ENCODE measurements at places on chromosomes 16 and 17. TPM values are rescaled to one million over a fixed set of nuclear protein-coding genes. Genes with fewer than 3 reads are reported as not detected.

DPEP2 gene
- total RNA-seq = not detected

SLC5A2 gene
- not detected for total RNA-seq

VMO1 gene
- total RNA-seq = 1.9 TPM

RBFOX1 gene
- not detected for total RNA-seq

ALKBH5 gene
- 95.9 TPM for total RNA-seq

RAD51C gene
- total RNA-seq = 22.0 TPM

EIF3C gene
- total RNA-seq = 1,034 TPM

C17orf67 gene
- 2.4 TPM for total RNA-seq

ABCA3 gene
- 20.4 TPM for total RNA-seq

LUC7L gene
- total RNA-seq = 103 TPM

CTRB2 gene
- not detected for total RNA-seq

GH1 gene
- not detected for total RNA-seq

All from osteocyte (in vitro differentiated cells).